ENCODE measurements at places on chromosomes 6 and 20.

DNA sequence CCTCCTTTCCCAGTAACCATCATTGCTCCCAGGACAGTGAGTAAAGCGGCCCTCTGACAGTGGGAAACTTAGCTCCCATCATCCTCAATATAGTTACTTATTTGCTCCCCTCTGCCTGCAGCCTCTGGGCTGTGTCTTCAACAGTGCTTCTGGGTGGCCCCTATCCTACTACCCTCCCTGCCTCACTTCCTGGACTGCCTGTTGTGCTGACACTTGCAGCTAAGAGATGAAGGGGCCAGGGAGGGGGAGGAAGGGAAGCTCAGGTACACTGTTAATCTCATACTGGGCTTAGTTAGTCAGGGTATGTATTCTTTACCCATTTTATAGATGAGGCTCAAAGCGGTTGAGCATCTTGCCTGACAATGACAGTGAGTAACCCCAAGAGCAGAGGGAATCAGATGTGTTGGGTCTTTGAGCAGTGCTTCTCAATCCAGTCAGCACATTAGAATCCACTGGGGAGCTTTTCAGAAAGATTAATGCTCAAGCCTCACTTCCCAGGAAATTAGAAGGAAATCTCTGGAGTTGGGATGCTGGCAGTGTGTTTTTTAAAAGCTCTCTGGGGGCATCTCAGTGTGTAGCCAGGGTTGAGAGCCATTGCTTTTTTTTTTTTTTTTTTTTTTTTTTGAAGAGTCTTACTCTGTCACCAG, 27.1 kb upstream of the KCNK5 start:
- no peak for DNase-seq

- DNase-seq, result peak; percentile 32
Observed at GRCh38 chr6:38773338-38773737, 58.2 kb downstream of the DNAH8 start.

- DNase-seq, result peak; percentile 96
Observed at GRCh38 chr6:166308769-166309589, 787 bp upstream of the PRR18 start.

GRCh38 chr6:19013026-19013705, 626.0 kb downstream of the RNF144B start:
- peak; percentile 9 for DNase-seq

GRCh38 chr6:81071121-81071520, 681.4 kb downstream of the TENT5A start:
- no peak for DNase-seq

DNA sequence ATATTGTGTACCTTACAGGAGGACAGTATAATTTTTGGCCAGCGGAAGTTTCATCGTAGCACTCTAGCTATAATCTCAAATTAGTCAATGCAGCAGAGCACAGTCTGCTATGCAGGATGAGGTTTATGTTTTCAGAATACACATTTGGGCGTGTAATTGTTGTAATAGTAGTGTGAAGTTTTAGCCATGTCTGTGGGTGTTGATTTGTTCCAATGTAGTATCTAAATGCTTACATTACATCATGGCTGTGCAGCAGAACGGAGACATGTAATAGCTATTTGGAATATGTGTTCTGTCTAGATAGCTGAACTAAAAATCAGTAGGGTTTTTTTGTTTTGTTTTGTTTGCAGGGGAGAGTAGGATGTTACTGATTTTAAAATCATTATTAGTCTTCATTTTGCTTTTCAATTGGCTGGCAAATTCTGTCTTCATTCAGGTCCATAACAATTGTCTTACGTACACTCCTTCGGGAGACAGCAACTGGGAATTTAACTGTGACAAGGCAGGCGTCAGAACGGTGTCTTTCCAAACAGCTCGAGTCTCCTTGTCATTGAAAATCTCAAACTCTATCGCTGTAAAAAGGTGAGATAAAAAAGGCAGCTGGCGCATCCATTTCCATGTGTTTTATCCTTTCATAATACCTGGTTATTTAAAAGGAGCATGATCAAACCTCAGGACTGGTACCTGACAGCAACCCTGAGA, 65.1 kb upstream of the CDH4 start:
- no peak for DNase-seq

DNA sequence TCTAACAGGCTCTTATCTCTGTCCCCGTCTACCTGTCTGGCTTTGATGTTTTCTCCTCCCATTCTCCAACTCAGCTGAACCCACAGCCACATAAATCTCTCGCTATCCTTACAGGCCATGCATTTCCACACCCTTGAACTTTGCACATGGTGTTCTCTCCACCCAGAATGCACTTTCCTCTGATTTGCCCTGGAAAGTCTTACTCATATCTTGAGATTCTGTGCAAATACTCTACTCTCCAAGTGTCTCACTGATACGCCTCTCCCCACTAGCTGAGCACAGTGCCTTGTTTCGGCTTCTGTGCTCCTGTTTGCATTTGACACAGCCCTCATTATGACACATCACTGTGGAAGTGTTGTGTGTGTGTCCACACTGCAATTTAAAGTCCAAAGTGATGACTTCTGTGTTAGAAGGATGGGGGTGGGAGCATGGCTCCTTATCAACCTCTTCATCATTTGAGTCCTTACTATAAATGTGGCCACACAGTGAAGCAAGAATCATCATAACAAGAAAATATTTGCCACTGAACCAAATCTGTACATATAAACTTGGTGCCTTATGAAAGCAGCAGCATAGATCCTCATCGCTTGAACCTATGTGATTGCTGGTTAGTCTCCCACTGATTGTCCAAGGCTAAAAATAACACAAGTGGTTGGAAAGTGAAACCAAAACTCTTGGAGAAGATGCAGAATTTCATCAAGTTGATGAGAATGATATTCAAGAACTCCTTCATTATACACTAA, 5.5 kb upstream of the PRELID3B start:
- DNase-seq, result no peak

GRCh38 chr6:4313044-4313686, 177.8 kb upstream of the ECI2 start:
- peak; percentile 33 for DNase-seq

- no peak for DNase-seq
Observed at GRCh38 chr6:27442932-27443331, 30.0 kb downstream of the ZNF184 start.

DNA sequence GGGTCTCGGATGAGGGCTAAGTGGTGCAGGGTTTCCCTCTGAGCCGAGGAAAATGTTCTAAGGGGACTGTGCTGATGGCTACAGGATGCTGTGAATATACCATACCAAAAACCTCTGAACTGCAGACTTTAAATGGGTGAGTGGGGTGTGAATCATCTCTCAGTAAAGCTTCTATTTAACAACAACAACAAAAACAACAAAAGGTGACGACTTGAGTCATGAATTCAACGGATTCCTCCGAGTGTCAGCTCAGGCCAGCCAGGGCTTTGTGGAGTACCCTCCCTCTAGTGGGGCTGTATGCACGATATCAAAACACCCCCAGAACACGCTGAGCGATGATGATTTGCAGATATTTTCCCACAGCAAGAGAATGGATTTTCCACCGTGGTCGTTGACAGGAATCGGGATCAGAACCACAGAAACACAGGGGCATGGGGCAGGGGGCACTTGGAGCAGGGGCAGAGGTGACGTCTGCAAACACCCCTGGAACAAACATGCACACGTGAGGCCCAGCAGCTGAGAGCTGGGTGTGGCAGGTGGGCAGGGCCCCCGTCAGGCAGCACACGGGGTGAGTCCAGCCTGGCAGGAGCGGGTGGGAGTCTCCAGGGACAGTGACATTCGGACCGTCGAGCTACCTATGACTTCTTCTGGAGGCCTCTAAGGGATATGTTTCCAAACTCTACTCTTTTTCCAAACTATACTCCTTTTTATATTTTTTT, 38.6 kb downstream of the SLC2A4RG start:
- no peak for DNase-seq

- DNase-seq, result no peak
Observed at GRCh38 chr20:58570204-58570859, 55.1 kb upstream of the APCDD1L start.

DNA sequence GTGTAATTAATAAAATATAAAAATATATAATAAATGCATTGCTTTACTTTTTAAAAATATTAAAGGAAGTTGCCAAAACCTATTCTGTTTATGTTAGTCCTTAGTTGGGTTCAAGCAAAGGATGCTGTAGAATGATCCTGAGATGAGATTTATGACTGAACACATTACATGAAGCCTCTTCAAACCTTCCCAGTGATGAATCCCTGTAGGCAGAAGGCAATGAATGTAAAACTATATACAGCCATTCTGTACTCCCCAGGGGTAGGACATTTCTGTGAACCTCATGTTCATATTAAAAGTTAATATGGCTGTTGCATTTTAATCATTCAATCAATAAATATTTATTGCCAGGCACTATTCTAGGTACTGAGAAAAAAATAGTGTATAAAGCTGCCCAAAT, 166.0 kb downstream of the RFPL4B start:
- no peak for DNase-seq

DNA sequence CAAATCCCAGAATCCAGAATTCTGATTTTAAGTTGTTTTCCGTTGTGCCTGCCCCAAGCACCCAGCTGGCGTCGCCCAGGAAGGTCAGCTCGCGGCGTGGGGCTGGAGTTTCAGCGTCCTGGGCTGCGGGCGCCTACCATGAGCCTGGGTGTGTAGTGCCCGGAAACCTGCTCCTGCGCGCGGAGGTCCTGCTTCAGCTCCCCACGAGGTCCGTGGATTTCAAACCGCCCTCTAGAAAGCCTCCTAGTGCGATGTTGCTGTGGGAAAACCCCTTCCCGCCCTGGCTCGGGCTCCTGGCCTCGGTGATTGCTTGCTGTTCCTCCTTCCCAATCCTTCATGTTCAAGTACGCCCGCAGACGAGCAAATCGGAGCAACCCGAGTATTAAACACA, 51.3 kb upstream of the NRN1 start:
- DNase-seq, result peak; percentile 2

GRCh38 chr20:23058240-23058639, 8.8 kb upstream of the THBD start:
- no peak for DNase-seq

GRCh38 chr20:33933469-33933909, 60.2 kb upstream of the RALY start:
- DNase-seq, result peak; percentile 73

DNA sequence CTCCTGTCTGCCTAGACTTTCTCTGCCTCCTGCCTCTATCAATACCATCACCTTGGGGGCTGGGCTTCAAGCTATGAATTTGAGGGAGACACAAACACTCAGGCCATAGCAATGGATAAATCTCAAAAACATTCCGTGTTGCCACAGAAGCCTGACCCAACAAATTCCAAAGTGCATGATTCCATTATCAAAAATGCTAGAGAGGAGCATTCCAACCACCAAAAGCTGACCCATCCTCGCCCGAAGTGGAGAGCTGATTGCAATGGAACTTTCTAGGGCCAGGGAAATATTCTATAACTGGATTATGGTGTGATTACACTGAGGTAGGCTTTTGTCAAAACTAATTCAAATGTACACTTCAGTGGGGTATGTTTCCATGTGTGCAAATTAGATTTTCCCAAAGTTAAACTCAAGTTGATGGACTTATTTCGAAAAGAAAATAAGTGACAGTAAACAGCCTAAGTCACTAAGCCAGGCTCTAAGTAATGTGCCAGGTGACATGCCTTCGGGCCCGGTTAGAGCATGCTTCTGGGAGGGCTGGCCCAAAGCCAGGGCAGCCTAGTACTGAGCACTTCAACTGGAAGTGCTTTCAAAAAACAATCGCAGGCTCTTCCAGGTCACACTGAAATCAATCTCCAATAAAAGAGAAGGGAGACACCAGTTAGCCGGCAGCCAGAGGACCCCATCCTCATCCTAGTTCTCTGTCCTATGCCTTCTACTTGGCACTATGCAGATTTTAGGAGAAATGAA, 142.3 kb downstream of the TBXT start:
- no peak for DNase-seq

- DNase-seq, result peak; percentile 0
Observed at GRCh38 chr20:42714298-42715141, 475.2 kb downstream of the PTPRT start.

GRCh38 chr20:44762466-44763140, 16.9 kb downstream of the KCNK15 start:
- peak; percentile 57 for DNase-seq

GRCh38 chr6:107655864-107656263, 165.9 kb downstream of the SOBP start:
- no peak for DNase-seq

- DNase-seq, result peak; percentile 41
Observed at GRCh38 chr6:164106345-164106769, 691.8 kb downstream of the QKI start.

- DNase-seq, result no peak
Observed at GRCh38 chr6:119980802-119981201, 631.2 kb upstream of the MAN1A1 start.

GRCh38 chr6:12355354-12355753, 65.2 kb downstream of the EDN1 start:
- no peak for DNase-seq

DNA sequence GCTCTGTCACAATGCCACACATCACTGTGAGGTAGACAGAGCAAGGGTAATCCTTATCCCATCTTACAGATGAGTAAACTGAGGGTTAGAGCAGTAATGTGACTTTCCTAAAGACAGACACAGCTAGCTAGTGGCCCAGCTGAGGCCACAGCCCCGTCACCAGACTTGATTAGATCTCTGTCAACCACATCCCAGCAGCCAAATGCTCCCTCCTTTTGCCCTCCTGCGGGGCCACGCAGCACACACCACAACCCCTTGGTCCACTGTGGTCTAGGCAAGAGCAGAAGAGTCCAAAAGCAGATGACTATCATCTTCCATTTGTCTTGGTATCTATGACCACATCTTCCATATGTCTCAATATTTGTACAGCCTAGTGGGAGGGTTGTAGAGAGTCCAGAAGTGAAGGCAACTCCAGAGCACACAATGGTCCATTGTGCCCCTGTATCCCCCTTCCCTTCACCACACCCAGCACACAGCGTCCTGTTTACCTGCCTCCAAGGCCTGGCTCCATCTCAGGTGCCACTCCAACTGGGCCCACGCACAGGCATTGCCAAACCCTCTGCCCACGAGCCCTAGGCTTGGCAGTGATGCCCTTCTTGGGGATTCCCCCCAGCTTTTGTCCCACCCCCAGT, 47.1 kb upstream of the FOXP4 start:
- DNase-seq, result peak; percentile 63

GRCh38 chr6:1322156-1322555, 10.3 kb downstream of the FOXQ1 start:
- DNase-seq, result no peak

DNA sequence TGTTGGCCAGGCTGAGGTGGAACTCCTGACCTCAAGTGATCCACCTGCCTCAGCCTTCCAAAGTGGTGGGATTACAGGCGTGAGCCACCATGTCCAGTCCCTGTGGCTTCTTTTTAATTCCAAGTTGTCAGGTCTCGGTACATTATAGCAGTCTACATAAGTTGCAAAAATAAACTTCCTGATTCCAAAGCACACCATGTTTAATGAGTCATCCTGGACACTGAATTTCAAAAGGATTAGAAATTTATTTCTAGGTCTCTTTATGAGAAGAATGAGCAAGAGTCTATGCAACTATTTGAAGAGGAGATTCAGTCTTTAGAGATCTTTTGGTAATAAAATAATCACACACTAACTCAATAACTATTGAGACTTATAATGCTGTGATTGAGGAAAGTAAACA, 63.9 kb upstream of the MCHR2 start:
- no peak for DNase-seq

DNA sequence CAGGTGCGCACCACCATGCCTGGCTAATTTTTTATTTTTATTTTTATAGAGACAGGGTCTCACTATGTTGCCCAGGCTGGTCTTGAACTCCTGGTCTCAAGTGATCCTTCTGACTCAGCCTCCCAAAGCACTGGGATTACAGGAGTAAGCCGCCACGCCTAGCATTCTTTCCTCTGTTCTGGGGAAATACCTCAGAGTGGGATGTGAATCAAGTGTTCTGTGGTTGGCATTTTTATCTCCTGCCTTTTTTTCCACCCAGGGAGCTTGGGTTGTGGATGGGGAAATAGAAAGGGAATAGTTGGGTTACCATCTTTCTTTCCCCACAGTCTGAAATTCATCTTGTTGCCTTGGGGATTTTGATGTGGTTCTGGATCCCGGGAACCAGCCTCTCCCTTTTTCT, 24.1 kb downstream of the TFAP2C start:
- DNase-seq, result no peak
